Stimulated activated CD8-positive, alpha-beta memory T cell treated with anti-CD3 and anti-CD28 coated beads, Interleukin-4, amount 100 ng/mL, for 48 hours (primary cell): ENCODE measurements at places on chromosomes 12 and 14.

DNA sequence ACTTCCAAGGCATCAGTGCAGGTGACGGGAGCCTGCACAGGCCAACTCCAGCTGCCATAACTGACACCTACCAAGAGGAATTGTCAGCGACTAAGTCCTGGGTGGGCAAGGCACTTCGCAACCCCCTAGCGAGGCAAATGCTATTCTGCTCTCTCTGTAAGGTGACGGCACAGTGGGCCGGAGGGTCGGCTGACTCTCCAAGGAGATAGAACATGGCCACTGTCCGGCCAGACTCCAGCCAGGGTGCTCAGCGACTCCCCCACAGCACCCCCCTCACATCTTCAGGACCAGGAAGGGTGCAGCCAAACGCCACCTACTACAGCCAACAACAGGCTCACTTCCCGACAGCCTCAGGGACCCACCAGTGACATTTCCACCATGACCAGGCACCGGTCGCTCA lies 13.2 kb downstream of the RAB35 start:
- no peak for DNase-seq

DNA sequence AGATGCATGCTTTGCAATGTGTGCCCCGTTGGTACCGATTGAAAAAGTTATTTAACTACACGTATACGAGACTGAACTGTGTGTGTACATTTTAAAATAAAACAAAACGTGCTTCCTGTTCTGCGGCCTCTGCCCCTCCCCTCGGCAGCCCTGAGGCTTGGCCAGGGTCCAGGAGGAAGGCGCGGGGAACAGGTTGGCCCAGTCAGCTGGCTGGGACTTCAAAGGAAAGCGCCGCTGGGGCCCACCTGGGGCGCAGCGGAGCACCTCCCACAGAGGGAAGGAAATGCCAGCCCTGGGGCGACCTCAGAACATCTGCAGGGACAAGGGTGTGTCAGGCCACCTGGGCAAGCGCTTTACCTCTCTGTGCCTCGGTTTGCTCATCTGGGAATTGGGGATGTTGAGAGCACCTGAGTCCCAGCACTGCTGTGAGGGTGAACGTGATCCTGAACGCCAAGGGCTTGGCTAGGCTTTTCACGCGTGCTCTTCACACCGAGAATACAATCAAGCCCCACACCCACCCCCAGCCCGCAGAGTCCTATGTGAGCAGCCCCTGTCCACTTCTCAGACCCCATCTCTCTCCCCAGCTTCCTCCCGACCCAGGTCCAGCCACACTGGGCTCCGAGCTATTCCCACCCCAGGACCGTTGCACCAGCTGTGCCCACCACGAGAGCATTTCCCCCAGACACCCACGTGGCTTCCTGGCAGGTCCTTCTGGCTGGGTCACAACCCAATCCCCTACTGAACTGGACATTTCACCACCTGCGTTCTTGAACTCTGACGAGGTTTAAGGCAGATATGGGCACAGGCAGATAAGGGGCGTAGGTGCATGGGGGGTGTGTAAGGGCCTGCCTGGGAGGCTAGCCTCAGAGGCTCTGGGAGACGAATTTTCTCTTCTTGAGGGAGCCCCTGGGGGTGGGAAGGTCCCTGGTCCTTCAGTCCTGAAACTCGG lies 41.9 kb upstream of the NCOR2 start:
- peak; percentile 76 for DNase-seq

GRCh38 chr14:88130057-88130432 lies 125.1 kb downstream of the GPR65 start:
- no peak for DNase-seq

- DNase-seq = no peak
Observed at GRCh38 chr14:55361190-55361589, 50.4 kb downstream of the ATG14 start.
